D721Med (cell line): ENCODE measurements at places on chromosomes 16 and 17.

GRCh38 chr16:57126411-57126810, 34.0 kb downstream of the CPNE2 start:
- DNase-seq: no peak

DNA sequence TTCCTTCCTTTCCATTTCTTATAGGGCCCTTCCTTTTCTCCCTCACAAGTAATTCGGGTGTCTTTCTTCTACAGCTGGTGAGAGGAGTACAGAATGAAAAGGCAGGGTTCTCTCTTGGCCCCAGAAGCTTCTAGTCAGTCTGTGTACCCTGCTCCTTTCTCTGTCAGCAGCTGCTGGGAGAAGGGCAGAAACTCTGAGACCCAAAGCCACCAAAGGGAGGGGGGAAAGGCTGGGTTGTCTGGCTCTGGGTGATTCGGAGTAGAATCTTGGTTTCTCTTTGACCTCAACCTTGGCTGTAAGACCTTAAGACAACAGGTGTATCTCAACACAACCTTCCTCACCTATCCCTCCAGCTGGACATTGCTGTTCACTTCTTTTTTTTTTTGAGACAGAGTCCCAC, 3.3 kb upstream of the NR1D1 start:
- no peak for DNase-seq

DNA sequence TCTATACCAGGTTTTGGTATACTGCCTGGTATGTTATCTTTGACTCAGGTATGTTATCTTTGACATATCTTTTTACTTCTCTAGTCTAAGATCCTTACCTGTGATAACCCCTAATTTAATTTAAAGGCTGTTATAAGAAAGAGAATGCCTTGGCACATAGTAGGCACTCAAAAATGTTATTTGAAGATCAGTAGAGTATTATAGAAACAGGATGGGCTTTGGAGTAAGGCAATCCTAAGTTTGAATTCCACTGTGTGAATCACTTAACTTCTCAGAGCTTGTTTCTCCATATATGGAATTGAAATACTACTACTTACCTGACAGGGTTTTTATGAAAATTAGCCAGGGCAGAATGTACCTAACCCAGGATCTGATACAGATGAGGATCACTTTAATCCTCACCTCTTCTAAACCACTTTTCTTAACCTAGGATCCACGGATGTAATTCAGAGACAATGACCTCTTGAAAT, 1.2 kb downstream of the BRIP1 start:
- DNase-seq: no peak

DNA sequence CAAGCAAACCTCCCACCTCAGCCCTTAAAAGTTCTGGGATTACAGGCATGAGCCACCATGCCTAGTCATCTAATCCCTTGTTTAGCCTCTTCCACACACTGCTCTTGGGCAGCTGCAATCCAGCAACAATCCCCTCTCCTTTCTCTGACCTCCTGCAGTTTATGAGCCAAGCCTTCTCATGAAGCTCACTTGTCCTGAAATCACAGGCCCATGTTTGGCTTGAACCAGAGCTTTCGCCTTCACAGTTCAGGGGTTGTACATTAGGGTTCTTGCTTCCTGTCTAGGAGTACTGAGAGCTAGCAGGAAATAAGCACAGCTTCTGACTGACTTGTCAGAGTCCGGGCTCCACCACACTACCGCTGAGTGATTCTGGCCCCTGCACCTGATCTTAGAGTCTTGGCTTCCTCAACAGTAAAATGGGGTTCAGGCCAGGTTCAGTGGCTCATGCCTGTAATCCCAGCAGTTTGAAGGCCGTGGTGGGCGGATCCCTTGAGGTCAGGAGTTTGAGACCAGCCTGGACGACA, 16.3 kb downstream of the ERAL1 start:
- DNase-seq: no peak

DNA sequence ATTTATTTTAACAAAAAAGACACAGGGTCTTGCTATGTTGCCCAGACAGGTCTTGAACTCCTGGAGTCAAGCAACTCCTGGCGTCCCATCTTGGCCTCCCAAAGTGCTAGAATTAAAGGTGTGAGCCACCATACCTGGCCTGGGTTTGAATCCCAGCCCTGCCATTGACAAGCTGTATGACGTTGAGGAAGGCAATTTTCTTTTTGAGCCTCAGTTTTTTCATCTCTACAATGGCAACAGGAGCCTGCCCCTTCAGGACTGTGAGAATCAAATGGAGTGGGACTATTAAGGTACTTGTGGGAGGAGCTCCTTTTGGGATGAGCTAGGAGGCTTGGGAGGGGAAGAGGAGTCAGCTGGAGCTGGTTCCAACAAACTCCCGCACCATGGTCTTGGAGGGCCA, 6.2 kb downstream of the RARA start:
- no peak for DNase-seq

DNA sequence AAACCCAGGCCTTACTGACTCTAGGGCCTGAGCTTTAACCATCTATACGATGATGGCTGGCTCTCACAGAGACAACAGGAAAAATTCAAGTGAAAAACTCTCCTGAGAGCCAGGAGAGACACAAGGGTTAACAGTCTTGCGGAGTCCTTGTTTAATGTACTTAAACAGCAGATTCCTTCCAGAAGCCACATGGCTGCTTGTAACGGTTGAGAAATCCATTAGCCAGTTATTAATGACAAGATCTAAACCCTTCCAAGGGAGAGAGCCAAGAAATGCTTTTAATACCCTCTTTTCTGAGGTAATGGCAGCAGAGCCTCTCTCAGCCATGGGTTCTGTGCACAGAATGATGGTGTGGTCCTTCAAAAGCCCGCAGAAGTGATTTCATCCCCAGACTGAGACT, 5.2 kb upstream of the ALDOA start:
- no peak for DNase-seq
